ENCODE measurements at places on chromosomes 5 and 9. TPM values are rescaled to one million over a fixed set of nuclear protein-coding genes. Genes with fewer than 3 reads are reported as not detected.

NKD2 gene
- total RNA-seq: 1.9 TPM

TAF11L4 gene
- total RNA-seq: not detected

DNA sequence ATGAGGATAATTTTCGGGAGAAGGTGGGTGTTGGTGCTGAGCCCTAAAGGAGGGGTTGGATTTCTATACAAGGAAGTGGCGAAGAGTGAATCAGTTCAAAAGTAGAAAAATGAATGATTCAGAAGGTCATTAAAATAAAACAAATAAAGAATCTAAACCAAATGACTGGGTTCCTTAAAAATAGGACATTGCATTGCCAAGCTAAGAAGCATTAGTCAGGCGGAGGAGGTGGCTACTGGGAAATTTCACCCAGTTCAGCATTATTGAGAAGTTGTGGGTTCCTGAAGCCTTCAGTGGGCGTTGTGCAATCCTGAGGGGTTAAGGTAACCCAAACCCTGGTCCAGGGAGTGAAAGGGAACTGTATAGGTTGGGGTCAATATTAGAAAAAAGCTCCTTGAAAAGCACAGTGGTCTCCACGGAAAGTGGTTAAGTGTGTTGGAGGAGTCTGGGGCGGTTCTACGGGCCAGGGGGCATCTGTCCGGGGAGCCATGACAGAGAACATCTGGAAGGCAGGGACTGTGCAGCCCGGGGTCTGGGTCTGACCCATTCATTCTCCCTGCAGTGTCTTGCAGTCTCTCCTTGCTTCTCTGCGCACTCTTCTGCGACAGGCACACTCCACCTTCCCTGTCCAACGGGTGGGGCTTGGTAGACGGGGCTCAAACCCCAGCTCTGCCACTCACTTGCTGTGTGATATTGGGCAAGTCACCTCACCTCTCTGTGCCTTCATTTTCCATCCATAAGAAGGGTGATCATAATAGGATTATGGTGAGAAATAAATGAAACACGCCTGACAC lies 27.6 kb upstream of the DUSP1 start:
- DNase-seq: peak; percentile 67

DNA sequence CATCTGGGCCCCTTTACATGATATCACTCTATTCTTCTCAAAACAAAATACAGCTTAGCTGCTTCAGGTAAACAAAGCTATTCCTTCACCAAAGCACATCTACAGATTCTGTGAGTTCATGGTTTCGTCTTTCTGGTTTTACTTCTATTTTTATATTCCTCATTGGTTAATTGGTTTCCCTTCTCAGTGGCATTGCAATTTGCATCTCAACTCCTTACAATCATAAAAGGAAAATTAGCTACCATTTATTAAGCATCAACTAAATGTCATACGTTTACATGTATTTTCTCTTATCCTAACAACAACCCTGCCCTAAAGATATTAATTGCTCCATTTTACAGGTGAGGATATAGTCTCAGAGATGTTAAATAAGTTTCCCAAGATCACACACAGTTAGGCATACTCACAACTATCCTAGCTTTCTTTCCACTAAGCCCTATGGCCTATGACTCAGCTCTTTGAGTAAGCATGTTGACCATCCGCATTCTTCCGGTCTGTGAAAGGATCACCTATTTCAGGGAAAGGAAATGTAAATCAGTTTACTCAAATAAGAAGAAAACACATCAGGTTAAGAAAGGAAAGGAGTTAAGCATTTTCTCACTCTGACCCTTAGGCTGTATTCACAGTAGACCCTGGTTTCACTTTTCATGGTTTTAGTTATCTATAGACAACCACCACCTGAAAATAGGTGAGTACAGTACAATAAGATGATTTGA lies 146.1 kb downstream of the CAAP1 start:
- no peak for DNase-seq

GRCh38 chr9:35396560-35397215 lies 93.2 kb upstream of the RUSC2 start:
- DNase-seq: no peak

DNA sequence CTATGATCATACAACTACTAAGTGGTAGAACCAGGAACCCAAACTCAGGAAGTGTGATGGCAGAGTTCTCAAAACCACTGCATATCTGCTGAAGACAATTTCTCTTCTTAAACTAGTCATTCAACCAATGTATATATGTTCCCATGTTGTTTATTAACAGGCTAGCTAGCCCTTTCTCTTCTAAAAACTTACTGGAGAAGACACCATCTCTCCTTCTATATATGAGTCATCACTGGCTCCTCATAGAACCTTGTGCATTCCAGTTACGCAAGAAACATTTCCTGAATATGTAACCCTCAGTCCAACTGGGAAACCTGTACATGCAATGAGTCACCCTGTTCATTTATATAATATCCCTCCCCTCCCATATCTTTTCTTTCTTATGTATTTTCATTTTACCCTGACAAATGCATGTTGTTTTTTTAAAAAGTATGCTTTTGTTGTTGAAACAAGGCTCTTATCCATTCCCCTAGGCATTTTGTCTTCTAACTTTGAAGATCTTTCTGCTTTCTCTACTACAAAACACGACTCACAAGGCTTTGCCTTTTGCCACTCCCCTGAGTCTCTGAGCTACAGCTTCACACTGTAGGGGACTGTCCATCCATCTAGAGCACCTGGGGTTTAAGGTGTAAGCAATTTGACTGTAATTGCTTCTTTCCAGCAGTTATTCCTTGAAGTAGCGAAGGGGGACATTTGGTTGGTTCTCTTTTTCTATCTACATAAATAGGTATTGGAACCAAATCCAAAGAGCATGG lies 119.5 kb downstream of the ANXA1 start:
- no peak for DNase-seq

GRCh38 chr5:57956636-57957035 lies 474.0 kb upstream of the ACTBL2 start:
- DNase-seq: no peak

Measured in Peyer's patch (tissue), 4 donors.